CD4-positive, alpha-beta T cell (primary cell): ENCODE measurements at places on chromosomes 12 and 14. TPM values are rescaled to one million over a fixed set of nuclear protein-coding genes. Genes with fewer than 3 reads are reported as not detected.

Gene CRACR2A
- total RNA-seq: 27.5 TPM

Gene ASCL1
- not detected for total RNA-seq

Gene VWF
- total RNA-seq: 0.20 TPM

Gene COCH
- not detected for total RNA-seq

Gene TMPRSS12
- not detected for total RNA-seq

Gene ABHD12B
- total RNA-seq: not detected

Gene KRT78
- not detected for total RNA-seq

Gene PLEKHD1
- 0.63 TPM for total RNA-seq

Gene NID2
- total RNA-seq: 0.19 TPM

Gene RASAL1
- total RNA-seq: 2.7 TPM

Gene FCF1
- total RNA-seq: 32.9 TPM

Gene CPNE6
- not detected for total RNA-seq

Gene SERPINA3
- total RNA-seq: not detected

Gene CCDC196
- total RNA-seq: not detected

Gene PAWR
- total RNA-seq: 1.6 TPM

Gene SLC7A7
- total RNA-seq: 0.89 TPM

Gene KRT86
- total RNA-seq: not detected

Gene OTUB2
- not detected for total RNA-seq

Gene KLRC2
- total RNA-seq: 0.22 TPM

Gene KRT74
- 0.34 TPM for total RNA-seq

Gene ADGRD1
- not detected for total RNA-seq
